Activated CD4-positive, alpha-beta T cell treated with anti-CD3 and anti-CD28 coated beads, Interleukin-2, amount 10 ng/mL, durations not matched to agents 7 days and 5 days (primary cell): ENCODE measurements at places on chromosomes 4 and X.
A peak's percentile ranks its signal among the peaks of the same experiment; 100 is the strongest.

- peak; percentile 14 for DNase-seq
These were observed 10.6 kb downstream of the TSPAN6 start for GRCh38 chrX:100625985-100626491.

- no peak for DNase-seq
These were observed 178.7 kb downstream of the DCTD start for GRCh38 chr4:182738283-182739047.

- DNase-seq, result no peak
These were observed 42.3 kb downstream of the RFC1 start for GRCh38 chr4:39323821-39324220.

DNA sequence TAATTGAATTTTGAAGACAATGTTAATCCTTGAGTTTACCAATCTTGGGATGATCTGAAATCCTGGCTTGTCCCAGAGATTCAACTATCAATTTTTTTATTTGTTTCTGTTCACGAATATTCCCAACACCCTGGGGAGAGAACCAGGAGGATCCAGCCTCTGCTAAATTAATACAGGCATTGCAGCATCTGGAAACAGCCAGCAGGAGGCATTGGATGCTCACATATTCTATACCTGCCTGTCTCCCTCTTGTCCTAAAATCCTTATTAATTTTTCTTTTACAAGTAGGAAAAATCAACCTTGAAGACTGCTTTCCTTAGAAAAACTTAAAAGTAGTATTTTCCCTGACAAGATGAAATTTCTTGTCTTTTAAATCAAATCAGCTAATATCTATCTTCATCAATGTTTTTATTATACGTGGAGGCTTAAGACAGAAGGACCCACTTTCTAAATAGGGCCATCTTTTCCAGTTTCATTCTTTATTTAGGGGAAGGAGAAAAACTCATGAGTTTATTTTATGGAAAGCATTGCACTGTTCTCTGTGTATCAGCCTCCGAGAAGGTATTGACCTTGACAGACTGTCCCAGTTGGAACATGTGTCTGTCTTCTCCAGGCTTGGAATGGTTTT is 102.4 kb downstream of the CLNK start:
- peak; percentile 30 for DNase-seq

DNA sequence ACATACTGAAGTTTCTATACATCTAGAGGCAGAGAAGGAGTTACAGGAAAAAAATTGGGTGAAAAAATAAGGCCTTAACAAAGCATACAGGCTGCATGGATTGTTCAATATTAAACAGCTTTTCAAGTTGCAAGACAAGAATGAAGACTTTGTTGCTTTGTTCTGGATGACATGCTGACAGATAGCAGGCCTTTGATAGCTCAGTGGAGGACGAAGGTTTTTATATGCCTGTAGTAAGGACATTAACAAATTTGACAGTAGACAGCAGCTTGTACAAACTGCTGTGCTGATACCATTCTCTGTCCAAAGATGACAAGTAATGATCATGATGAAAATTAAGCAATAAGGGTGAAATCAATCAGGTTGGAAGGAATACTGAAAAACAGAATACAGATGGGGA is 309.9 kb downstream of the NKX6-1 start:
- DNase-seq, result no peak

- peak; percentile 7 for DNase-seq
These were observed 91.4 kb downstream of the STK32B start for GRCh38 chr4:5142726-5143125.

GRCh38 chrX:42128020-42128419 is 204.7 kb upstream of the CASK start:
- DNase-seq, result peak; percentile 16

DNA sequence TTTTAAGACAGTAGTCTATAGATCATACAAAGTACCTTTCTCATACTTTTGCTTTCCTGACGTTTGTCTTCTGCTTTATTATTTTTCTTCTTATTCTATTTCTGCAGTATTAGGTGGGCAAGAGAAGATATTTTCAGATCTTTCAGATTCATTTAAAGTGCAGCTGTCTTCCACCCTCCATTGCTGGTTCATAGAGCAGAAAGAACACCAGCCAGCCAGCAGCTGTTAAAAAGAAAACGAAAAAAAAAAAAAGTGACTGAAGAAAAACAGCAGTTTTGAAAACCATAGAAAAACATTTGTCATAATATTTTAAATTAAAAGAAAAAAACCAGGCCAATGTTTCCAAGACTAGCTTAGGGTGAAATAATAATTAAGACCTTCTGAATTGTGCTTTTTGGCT is 42.9 kb downstream of the SMAD1 start:
- DNase-seq, result no peak
